ENCODE measurements at places on chromosomes 1 and 21.

GRCh38 chr1:159180516-159180915, 9.1 kb downstream of the CADM3 start:
- DNase-seq, result no peak

- no peak for DNase-seq
Observed at GRCh38 chr1:90386899-90387720, 330.0 kb downstream of the BARHL2 start.

DNA sequence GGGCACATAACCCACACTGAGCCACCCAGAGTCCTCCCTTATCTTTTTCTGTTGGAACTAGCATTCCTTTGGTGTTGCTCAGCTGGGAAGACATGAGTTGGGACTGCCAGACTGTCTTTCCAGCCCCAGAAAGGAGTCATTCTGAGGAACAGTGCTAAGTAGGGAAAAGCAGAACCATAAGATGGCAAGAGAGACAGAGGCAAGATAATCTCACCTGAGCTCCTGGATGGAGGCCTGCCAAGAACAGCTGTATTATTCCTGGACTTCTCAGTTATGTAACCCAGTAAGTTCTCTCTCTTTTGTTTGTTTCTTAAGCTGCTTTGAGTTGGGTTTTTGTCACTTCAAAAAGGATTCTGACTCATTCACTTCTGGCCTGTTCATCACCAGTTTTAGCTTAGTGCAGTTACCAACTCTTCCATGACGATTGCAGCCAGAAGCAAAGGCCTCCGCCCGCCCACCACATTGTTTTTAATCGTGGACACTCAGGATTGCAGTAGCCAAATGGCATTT, 134.4 kb downstream of the OMA1 start:
- DNase-seq, result no peak

GRCh38 chr1:4108331-4108730, 208.3 kb upstream of the C1orf174 start:
- no peak for DNase-seq

DNA sequence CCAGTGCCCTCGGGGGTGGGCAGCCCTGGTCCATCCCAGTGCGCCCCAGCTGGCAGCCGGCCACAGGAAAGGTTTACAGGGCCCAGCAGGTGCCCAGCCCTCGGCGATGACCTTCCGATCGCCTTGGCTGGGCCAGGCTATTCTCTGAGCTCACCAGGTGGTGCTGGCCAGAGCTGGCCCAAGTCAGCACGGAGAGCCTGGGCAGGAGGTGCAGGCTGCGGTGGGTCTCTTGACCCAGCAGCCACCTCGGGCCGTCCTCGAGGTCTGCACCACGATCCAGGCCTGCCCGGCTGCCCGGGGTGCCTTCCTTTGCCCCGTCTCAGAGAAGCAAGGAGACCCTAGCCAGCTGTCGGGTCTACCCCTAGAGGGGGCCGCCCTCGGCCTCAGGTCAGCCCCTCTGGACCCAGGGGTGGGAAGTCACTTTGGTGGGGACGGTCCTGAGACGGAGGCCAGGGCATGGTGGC, 370 bp downstream of the PERM1 start:
- no peak for DNase-seq

- no peak for DNase-seq
Observed at GRCh38 chr1:209463441-209463840, 120.1 kb upstream of the CAMK1G start.

DNA sequence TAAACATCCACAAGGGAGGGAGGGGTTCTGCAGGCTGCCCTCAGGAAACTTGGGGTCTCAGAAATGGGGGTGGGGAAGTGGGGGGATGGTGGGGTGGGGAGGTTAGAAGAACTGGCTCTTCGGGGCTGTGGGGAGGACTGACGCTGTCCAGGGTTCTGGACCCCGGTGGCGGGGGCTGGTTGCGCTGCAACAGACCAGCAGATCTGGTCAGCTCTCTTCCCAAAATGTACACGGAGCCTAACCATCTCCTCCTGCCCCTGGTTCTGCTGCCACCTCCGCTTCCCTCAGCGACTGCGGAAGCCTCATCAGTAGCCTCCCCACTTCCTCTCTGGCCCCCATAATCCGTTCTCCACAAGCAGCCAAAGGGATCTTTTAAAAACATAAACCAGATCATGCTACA, 29.3 kb upstream of the C1QA start:
- no peak for DNase-seq

DNA sequence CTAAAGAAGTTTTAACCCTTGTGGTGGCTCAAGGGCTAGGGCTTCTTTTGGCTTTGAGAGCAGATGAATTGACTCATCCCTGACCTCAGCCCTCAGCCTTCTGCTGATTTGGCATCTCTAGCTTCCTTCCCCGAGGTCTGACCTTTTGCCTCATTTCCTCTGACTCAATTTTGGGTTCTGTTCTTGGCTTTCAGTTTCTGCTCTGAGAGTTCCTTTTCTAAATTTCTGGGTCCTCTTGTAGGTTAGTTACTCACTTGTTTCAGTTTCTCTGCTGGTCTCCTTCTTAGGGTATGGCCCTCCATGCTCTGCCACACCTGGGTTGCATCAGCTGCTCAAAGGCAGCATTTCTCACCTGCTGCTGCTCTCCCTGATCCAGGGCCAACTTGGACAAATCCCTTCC, 19.4 kb downstream of the PDE4B start:
- no peak for DNase-seq

DNA sequence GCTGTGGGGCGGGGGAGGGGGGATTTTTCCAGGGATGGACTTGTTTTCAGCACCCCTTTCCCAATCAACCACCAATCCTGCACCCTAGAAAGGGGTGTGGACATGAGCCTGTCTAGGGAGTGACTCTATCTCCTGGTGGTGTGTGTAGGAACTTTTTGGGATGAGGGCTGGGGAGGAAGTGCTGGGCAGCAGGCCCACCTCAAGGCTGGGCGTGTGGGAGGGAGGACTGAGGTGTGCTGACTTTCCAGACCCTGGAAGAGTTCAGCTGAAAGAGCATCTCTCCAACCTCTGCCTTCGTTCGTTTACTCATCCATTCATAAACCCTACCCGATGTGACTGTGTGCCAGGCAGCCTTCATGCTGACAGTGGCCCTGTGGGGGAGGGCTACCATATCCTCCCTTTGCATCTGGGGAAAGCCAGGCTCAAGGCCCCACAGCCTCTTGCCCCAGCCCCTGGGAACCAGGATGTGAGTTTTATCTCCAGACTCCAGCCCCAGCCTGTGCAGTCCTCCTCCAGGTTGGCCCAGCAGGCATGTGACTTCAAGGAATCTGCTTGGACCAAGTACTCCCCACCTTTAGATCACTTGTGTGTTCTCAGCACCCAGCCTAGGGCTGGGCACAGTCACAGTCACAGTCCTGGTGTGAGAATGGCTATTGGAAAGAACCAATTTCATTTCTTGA, 6.7 kb downstream of the KNCN start:
- DNase-seq, result no peak

DNA sequence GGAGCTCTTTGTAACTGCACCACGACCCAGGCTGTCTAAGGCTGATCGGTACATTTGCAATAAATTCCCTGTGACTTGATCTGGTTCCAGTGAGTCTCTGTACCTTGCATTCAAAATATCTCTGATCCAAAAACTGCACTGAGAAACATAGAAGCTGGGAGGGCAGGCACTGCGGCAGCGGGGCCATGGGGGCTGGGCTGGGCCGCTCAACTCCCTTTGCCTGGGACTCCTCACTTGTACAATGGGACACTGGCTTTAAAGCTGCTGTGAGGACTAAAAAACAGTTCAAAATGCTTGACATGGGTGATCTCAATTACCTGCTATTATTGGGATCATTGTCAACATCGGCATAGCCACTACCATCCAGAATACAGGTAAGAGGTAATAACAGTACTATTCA, 644.0 kb downstream of the AJAP1 start:
- DNase-seq, result no peak

DNA sequence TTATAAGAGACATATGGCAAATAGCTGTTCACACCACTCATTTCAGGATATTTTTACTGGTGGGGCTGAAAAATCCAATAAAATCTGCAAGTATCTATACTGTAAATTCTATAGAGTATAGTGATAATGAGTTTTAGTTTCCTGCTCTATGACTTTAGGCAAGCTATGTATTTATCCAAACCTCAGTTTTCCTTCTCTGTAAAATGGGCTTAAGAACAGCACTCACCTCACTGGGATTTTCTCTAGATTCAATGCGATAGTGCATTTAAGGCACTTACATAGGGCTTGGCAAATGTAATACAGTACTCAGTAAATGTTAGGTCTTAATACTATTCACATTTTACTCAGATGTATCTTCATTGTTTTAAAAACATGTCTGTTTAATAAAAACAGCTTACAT, 168.7 kb downstream of the ATG4C start:
- DNase-seq, result no peak

Data from activated CD4-positive, alpha-beta T cell treated with anti-CD3 and anti-CD28 coated beads for 1 hour (primary cell).